ENCODE measurements at places on chromosomes 3 and 15. TPM values are rescaled to one million over a fixed set of nuclear protein-coding genes. Genes with fewer than 3 reads are reported as not detected.

Gene EIF3J
- 70.8 TPM for total RNA-seq

Gene TRPC1
- total RNA-seq, result 27.9 TPM

Gene DMXL2
- 31.5 TPM for total RNA-seq

Gene PPP1R14D
- not detected for total RNA-seq

Gene UPK1B
- total RNA-seq, result not detected

Gene MOBP
- total RNA-seq, result not detected

Gene CMTM8
- 2.8 TPM for total RNA-seq

Gene ITGB5
- total RNA-seq, result 292 TPM

Gene TASOR
- total RNA-seq, result 52.1 TPM

GRCh38 chr3:13566453-13566748 is 17.5 kb downstream of the FBLN2 start:
- no peak for DNase-seq

- no peak for DNase-seq
These were observed 1.9 kb downstream of the FNDC3B start for GRCh38 chr3:172040981-172041963.

GRCh38 chr3:1734494-1735122 is 364.1 kb upstream of the CNTN4 start:
- no peak for DNase-seq

DNA sequence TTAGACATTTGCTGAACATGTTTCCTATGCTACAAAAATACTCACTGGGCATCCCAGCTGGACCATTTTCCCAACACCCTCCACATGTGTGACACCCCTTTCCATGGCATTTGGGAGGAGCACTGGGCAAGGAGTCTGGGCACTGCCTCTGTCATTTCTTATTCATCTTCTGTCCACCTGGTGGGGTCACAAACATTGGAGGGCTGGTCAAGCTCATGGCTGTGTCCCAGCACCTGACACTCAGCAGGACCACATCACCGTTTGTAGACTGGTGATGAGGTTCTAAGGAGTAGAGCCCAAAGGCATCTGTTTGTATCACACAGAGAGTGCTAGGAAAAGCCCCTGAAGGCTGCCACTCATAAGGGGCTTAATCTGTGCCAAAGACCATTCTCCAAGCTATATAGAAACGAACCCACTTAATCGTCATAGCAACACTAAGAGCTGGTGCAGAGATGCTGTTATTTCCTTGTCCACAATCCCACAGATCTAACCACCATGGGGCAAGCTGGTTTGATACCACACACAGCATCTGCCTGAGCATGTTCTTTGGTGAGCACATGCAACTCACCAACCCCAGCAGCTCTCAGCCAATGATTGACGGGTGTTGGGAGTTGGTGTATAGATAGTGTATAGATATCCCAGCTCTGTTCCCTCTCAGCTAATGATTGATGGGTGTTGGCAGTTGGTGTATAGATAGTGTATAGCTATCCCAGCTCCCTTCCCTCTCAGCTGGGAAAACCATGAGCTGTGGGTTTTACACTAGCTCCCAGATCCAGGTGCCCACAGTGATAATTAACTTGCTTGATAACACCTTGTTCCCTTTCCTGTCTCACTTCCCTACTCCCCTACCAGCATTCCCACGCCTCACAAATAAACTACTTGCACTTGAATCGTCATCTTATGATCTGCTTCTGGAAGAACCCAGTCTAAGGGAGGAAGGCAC is 42.7 kb upstream of the ATP2B2 start:
- DNase-seq, result no peak

DNA sequence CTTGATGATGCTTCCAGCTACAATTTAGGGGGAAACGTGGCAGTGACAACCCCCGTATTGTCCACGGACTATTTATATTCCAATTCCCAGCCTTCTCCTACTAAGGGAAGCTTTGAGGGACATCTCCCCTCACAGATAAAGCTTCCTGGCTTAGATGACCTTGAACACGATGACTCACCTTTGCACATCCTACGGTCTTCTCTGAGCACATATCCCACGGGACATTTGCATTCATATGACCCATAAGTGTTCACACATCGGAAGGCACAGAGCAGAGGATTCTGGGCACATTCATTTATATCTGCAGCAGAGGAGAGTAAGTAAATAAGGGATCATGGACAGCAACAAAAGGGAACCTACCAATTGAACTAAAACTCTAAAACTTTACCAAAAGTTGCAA is 101.5 kb downstream of the DUT start:
- no peak for DNase-seq

DNA sequence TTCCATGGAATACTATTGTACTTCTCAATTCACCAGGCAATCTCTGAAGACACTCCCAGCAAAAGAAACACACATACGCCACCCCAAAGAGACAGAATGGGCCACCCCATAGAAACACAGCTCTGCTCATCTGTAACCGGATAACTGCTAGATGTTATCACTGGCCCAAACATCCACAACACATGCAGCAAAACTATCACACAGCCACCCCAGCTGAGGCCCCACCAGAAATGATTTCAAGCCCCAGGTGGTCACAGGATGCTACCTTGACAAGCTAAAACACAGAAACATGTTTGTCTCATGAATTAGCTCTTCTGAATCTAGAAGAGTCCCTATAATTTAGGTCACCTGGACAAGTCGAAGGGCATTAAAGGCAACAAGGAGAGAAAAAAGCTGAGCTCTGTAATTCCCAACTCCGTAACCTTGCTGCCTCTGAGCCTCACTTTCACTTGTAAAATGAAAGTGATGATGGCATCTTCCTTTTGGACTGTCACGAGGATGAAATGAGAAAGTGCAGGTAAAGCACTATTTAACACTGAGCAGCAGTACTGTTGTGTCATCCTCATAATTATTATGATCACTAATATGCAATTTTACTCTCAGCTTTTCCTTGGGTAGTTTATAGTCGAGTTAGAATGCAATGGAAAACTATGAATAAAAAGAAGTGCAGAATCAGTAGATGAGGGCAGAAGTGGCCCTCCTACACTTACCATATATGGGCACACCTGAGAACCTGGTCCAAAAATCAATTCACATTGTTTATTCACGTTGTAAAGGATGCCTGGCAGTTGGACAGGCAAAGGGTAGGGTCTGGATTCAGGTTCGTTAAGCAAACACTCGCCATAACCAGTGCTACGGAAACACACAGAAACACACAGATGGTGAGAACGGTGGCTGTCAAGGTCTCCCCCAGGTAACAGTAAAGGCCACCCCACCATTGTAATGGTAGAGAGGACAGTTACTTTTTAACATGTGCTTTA is 38.6 kb downstream of the ADAMTS9 start:
- no peak for DNase-seq

GRCh38 chr3:13574083-13574797 is 25.3 kb downstream of the FBLN2 start:
- peak; percentile 80 for DNase-seq

GRCh38 chr3:89107461-89108290 is at the start of gene EPHA3:
EPHA3 (plus strand) TSS chr3:89107621; CDS start chr3:89107749, 128 bp downstream.
- peak; percentile 93 for DNase-seq

GRCh38 chr15:59557581-59557980 is 54.0 kb upstream of the GCNT3 start:
- no peak for DNase-seq

GRCh38 chr3:122880173-122880572 is 85.3 kb downstream of the SLC49A4 start:
- DNase-seq, result no peak

- DNase-seq, result peak; percentile 17
These were observed 177.5 kb downstream of the RAB11A start for GRCh38 chr15:66046751-66047150.

- DNase-seq, result no peak
These were observed 986.4 kb downstream of the ROBO1 start for GRCh38 chr3:78781351-78781750.

GRCh38 chr3:179528772-179529171 is 34.0 kb upstream of the ACTL6A start:
- DNase-seq, result no peak

DNA sequence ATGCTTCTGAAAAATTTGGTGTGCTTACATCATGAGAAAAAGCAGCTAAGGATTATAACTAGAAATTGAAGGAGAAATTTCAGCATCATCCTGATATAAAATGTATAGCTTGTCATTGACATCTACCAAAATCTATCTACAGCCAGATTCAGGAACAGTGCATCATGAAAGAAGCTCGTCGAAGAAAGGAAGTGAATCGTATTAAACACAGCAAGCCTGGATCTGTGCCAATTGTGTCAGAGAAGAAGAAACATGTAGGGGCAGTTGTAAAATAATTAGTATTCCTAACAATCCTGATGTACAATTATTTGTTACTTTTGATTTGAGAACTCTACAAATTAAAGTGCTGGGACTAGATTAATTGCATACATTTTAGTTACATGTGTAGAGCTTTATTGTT is 37.2 kb downstream of the AP4E1 start:
- no peak for DNase-seq

- no peak for DNase-seq
These were observed 163.8 kb downstream of the LSAMP start for GRCh38 chr3:116281313-116282143.

- no peak for DNase-seq
These were observed 85.8 kb downstream of the THBS1 start for GRCh38 chr15:39666677-39667076.

DNA sequence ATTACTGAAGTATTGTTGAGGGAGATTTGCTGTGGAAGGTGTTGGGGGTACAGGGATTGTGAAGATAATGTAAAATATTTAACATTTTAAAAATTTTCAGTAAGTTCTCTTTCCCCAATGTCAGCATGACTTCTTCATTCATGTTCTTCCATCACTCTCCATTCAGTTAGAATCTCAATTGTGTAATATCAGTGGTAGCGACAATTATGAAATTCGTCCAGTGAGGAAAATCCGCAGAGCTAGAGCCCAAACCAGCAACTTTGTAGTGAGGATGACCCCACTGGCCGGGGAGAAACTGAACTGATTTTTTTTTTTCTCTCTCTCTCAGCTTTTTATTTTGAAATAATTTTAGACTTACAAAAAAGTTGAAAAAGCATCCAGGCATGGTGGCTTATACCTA is 171.7 kb downstream of the PGPEP1L start:
- no peak for DNase-seq

DNA sequence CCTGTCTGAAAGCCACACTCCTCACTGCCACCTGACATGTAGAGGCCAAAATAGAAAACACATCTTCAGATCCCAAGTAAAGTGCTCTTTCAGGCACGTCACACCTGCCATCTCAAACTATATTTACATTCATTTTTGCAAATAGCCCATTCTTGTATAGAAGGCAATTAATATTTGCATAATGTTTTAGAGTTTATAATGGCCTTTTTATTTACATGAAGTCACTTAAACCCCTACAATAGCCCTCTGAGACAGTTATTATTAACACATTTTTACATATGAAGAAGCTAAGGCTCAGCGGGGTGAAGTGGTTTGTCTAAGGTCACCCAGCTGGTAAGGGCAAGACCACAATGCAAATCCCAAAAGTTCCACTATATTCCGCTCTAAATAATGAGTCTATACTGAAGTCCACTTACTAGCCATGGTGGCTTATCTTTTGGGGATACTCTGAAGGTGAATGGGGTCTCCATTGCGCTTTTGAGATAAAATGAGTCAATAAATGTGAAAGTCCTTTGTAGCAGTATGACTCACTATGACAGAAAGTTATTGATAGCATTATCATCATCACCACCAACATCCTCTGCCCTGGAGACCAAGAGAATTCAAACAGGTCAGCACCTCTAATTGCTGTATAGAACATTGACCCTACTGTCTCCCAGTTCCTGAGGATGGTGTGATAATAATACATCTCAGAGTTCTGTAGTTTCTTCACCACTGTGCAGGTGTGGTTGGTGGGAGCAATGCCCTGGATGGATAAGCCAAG is 155.9 kb upstream of the BCL6 start:
- DNase-seq, result no peak

GRCh38 chr3:53137221-53137620 is 7.0 kb upstream of the RFT1 start:
- DNase-seq, result peak; percentile 42

DNA sequence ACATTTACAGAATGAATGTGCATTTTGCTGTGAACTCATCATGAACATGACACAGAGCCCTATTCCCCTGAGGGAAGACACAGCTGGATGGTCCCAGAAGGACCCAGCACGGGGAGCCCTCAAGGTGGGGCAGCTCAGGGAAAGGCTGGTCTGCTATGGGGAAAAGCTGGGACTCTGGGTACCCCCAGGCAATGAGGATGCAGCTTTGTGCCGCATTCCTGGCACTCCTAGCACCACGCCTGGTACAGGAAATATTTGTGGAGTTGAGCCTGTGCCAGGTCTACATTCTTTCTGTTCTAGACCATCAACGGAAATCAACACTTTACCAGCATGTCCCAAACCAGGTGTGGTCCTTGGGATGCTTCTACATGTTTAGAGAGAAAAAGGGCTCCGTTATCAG is 74.0 kb downstream of the SRGAP3 start:
- DNase-seq, result no peak
